ENCODE measurements at places on chromosomes 1 and 21.

DNA sequence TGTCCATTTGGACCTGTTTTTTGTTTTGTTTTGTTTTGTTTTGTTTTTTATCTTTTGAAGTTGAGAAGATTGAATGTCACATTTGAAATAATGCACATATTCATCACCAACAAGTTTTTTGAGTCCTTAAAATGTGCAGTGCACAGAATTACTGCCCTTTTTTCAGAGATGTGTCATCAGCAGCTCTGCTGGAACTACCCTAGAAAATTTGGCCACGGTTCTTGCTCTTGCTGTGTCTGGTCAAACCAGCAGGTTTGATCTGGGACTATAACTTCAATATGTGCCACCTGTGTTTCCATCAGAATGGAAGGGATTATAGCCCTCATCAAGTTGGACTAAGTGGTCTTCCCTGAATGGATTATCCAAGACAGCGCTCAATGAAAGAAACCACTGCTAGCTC lies 24.1 kb upstream of the CNN3 start:
- H3K4me3 ChIP-seq, result no peak overlapping the region
- H3K27me3 ChIP-seq, result no peaks in the 10 kb centered on the region
- no peak for DNase-seq
- no peaks in the 10 kb centered on the region for H3K4me1 ChIP-seq

DNA sequence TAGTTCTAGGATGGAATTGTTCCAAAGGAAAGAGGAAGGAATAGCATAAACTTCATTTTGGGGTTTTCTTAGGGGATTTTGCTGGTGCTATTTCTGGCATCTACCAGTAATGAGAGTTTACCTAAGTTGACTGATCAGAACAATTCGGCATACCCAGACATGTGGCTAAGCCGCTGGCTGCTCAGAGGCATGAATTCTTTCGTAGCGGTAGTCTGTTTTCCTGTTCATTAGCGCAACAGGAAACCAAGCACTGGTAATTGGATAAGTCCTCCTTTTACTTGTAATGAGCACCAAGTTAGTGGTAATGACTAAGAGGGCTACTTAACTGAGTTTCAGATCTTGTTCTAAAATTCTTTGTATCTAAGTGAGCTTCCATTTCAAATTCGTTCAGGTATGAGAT lies 38.6 kb downstream of the C21orf91 start:
- no peaks in the 10 kb centered on the region for H3K27me3 ChIP-seq
- DNase-seq, result no peak
- H3K4me3 ChIP-seq, result no peak overlapping the region
- H3K27ac ChIP-seq, result peak overlapping the region; percentile 44
- H3K4me1 ChIP-seq, result peaks cover 22% of the 10 kb centered on the region

DNA sequence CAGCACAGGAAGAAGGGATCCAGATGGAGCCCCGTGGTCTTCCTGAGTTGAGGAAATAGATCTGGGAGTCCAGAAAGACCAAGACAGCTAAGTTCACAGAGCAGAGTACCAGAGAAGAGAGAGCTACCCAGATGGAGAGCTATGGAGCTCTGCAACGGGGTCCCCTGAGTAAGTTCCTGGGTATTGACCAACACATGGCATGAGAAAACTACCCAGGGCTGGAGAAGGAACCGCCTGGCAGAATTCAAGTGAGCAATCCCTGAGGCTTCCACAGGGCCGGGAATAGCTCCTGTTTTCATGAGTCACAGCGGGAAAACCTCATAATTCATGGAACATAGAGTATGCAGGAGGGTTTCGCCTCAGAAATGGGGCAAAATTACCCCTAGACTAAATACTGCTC lies 19.7 kb downstream of the STPG1 start:
- peaks cover 34% of the 10 kb centered on the region for H3K4me1 ChIP-seq
- no peaks in the 10 kb centered on the region for H3K36me3 ChIP-seq
- H3K27me3 ChIP-seq, result no peaks in the 10 kb centered on the region
- DNase-seq, result no peak
- no peak overlapping the region for H3K4me3 ChIP-seq

DNA sequence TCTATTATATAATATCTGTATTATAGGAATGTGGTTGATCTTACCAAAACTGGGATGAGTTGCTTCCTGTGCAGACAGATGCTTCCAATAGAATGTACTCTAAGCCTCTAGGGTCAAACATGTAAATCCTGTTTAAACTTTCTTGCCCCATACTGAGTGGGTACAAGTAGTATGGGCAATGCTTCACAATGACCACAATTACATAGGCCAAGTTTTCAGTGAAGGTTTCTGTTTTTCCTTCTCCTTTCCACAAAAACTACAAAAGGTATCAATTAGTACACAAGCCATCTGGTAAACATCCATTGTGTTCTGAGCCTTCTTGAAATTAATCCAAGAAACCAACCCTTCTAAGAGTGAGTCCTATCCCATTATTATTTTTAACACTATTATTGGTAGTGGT lies 16.8 kb downstream of the OTUD7B start:
- no peak overlapping the region for H3K27ac ChIP-seq
- H3K36me3 ChIP-seq, result no peaks in the 10 kb centered on the region
- H3K27me3 ChIP-seq, result no peaks in the 10 kb centered on the region
- no peak for DNase-seq
- peaks cover 43% of the 10 kb centered on the region for H3K4me1 ChIP-seq

- H3K4me1 ChIP-seq, result peaks cover 58% of the 10 kb centered on the region
- H3K36me3 ChIP-seq, result no peaks in the 10 kb centered on the region
- no peaks in the 10 kb centered on the region for H3K27me3 ChIP-seq
- DNase-seq, result peak; percentile 45
- no peak overlapping the region for H3K4me3 ChIP-seq
Measured at GRCh38 chr1:94919241-94920030, 7.5 kb downstream of the CNN3 start.

GRCh38 chr21:39712976-39713375 lies 32.0 kb upstream of the IGSF5 start:
- H3K27me3 ChIP-seq, result no peaks in the 10 kb centered on the region
- no peaks in the 10 kb centered on the region for H3K4me1 ChIP-seq
- no peak for DNase-seq
- no peak overlapping the region for H3K27ac ChIP-seq
- H3K4me3 ChIP-seq, result no peak overlapping the region

GRCh38 chr1:19591482-19592091 lies 52.5 kb upstream of the NBL1 start:
- no peak for DNase-seq
- no peaks in the 10 kb centered on the region for H3K27me3 ChIP-seq
- no peaks in the 10 kb centered on the region for H3K36me3 ChIP-seq
- H3K4me1 ChIP-seq, result peaks cover 8% of the 10 kb centered on the region
- no peak overlapping the region for H3K27ac ChIP-seq
- no peak overlapping the region for H3K4me3 ChIP-seq

GRCh38 chr1:22077728-22078127 lies 25.2 kb downstream of the CDC42 start:
- H3K4me3 ChIP-seq, result no peak overlapping the region
- H3K27ac ChIP-seq, result no peak overlapping the region
- peaks cover 52% of the 10 kb centered on the region for H3K4me1 ChIP-seq
- peaks cover under 1% of the 10 kb centered on the region for H3K36me3 ChIP-seq
- H3K27me3 ChIP-seq, result no peaks in the 10 kb centered on the region

DNA sequence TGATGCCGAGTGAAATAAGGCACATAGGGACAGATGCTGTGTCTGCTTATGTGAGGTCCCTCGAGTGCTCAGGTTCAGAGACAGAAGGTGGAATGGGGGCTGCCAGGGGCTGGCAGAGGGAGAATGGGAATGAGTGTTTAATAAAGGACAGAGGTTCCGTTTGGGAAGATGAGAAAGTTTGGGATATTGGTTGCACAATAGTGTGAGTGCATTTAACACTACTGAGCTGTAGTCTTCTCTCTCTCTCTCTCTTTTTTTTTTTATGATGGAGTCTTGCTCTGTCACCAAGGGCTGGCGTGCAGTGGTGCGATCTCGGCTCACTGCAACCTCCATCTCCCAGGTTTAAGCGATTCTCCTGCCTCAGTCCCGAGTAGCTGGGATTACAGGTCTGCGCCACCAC lies 44.9 kb downstream of the TRAPPC10 start:
- peaks cover 18% of the 10 kb centered on the region for H3K36me3 ChIP-seq
- H3K4me1 ChIP-seq, result peaks cover 8% of the 10 kb centered on the region
- no peak overlapping the region for H3K27ac ChIP-seq
- H3K27me3 ChIP-seq, result no peaks in the 10 kb centered on the region

DNA sequence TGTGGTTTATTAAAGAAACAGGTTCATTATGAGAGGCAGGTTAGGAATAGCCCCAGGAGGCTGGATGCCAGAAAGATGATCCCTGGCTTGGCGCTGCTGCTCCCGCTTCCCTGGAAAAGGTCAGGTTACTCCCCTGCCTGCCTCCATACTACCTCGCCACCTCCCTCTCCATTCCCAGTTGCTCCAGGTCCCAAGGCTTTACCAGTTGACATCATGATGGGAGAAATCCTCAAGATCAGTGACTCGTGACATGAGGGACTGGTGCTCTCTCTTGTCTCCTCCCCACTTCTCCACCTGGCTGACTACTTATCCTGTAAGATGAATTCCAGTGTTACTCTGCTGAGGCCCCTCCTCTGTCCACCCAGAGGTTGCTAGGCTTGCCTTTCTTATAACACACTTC lies 19.7 kb downstream of the VASH2 start:
- no peaks in the 10 kb centered on the region for H3K4me1 ChIP-seq
- H3K4me3 ChIP-seq, result no peak overlapping the region
- H3K27ac ChIP-seq, result no peak overlapping the region
- no peaks in the 10 kb centered on the region for H3K27me3 ChIP-seq
- no peak for DNase-seq

- H3K27me3 ChIP-seq, result no peaks in the 10 kb centered on the region
- H3K27ac ChIP-seq, result no peak overlapping the region
- H3K4me3 ChIP-seq, result no peak overlapping the region
- no peaks in the 10 kb centered on the region for H3K36me3 ChIP-seq
Measured at GRCh38 chr21:32186804-32187203, 92.0 kb downstream of the MIS18A start.
